Stimulated activated CD8-positive, alpha-beta memory T cell treated with anti-CD3 and anti-CD28 coated beads, Interleukin-4, amount 100 ng/mL, for 1 hour (primary cell): ENCODE measurements at places on chromosomes 4 and X.

- no peak for DNase-seq
These were observed 70.9 kb downstream of the PDHA2 start for GRCh38 chr4:95910749-95911148.

- no peak for DNase-seq
These were observed 80.5 kb downstream of the EIF4E start for GRCh38 chr4:98848448-98848847.

DNA sequence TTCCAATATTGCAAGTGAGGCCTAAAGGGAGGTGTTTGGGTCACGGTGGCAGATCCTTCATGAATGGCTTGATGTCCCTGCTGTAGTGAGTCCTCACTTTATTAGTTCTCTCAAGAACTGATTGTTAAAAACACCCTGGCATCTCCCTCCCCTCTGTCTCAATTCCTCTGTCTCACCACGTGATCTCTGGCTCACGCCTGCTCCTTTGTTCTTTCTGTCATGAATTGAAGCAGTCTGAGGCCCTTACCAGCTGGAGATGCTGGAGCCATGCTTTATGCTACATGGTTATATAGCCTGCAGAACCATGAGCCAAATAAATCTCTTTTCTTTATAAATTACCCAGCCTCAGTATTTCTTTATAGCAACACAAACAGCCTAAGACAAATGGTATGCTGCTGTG is 980.7 kb upstream of the GRIA3 start:
- DNase-seq: no peak

DNA sequence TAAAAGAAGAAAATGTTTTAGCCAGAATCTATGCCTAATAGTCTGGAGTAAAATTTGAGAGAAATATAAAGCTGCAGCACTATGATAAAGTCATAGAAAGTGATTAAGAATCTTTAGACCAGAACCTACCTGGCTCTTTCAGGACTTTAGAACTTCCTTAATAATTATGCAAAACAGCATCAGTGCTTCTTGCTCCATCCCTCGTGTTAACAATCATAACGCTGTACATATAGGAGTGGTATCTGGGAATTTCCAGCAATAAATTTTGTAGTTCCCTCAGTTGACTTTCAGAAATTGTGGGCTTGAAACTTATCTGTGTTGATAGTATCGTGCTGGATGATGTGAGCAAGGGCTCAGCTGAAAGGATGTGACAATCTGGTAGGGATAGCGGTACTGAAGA is 102.1 kb upstream of the RASGEF1B start:
- no peak for DNase-seq

GRCh38 chr4:100190643-100191600 is 654 bp upstream of the DDIT4L start:
- no peak for DNase-seq

- no peak for DNase-seq
These were observed 600 bp downstream of the RADX start for GRCh38 chrX:106612393-106612763.

DNA sequence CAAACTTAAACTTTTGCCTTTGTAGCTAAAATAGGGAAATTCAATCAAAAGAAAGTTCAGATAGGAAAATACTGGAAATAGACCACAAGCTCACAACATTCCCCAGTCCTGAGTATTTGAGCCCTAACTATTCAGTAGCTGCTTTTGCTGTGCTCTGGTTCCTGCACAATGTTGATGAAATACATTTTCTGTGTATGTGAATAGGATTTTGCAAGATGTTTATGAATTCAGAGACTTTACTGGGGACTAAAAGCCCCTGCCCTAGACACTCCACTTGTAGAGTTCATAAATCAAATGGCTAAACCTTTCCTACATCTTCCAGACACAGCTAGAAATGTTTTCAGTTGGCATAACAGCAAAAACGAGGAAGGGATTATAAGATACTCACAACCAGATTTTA is 105.9 kb downstream of the FBXO8 start:
- no peak for DNase-seq

DNA sequence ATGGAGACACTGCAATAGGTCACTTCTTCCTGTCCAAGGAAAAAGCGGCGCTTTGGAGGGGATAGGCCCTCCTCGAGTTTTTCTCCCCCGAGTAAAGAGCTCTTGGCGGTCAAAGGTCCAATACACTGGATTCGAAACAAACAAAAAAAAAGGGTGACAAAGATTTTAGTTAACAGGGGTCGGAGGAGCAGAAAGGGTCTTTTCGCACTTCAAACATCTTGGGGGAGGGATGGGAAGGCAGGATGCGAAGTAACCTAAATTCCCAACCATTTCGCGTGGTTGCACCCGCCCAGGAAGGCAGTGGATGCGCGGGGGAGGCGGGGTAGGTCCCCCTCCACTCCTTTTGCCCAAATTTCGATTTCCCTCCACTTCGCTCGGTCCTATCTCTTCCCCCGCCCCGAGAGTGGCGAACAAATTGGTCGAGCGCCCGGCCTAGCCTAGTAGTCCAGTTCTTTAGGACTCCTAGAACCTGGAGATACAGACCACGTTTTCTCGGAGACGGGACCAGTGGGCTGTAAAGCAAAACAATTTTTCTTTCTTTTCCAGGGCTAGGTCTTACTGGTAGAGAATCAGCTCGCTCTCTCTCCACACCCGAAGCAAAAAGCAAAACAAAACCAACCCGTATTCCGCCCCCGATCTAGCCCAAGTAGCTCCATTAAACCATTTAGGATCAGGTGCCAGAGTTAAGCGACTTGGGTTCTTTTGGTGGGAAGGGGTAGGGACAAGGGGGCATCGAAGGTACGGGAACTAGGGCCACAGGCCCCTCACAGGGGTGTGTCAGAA is 2.0 kb upstream of the STAG2 start:
- DNase-seq: no peak

DNA sequence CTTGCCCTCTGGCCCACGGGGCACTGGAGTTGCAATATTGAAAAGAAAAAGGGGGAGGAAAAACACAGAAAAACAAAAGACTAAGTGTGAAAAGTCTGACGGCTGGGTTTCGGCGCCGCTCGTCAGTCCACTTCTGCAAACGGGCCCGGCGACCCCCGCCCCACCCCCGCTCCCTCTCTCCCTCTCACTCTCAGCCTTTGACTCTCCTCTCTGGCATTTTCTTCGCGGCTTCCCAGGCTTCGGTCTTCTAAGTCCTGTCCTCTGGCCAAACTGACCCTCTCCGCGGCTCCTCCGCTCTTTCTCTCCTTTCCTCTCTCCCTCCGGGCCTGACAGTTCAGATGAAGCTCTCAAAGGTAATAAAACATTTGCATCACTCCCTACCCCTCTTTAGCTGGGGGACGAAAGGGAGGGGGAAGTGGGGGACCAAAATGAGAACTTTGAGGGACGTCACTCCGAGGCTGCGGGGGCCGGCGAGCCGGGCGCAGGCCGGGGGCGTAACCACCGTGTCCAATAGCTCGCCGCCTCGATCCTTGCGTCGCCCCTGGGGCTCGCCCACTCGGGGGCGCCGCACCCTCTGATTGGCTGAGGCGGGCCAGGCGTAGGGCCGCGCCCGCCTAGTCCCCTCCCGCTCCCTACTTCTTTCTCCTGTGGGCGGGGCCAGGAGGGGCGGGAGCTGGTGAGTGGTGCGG is at the start of gene NKX6-1:
Gene NKX6-1 (minus strand): TSS at position 358 of the 689 bp plus-strand sequence. CDS start 1,064 bp downstream, outside the sequence.
- no peak for DNase-seq

DNA sequence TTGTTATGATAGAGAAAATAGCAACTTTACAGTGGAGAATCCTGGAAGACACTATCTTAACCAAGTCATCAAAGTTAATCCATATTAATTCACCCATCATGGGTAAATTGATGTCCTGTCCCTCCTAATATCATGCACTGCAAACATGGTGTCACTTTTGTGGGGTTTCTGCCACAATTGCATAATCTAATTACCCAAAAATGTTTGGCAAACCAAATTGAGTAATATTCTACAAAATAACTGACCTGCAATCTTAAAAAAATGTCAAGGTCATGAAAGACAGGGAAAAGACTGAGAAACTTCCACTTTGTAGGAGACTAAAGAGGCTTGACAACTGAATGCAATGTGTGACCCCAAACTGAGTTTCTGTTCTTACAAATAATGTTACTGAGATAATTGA is 37.1 kb upstream of the PLAC8 start:
- no peak for DNase-seq

- DNase-seq: no peak
These were observed 60.8 kb downstream of the PCDH18 start for GRCh38 chr4:137471461-137471860.

DNA sequence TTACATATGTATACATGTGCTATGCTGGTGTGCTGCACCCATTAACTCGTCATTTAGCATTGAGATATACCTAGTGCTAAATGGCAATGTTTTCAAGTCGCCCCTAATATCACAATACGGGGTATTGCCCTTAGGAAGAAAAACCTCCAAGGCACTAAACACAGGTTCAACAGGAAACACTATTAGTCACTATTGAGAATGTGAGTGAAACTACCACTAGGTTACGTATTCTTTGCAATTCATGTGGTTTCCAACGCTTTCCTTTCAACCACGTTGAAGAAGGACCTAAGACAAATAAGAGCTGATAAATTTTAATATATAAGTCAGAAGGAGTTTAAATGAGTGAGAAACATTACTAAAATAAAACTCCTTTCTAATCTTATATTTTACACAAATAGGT is 134.7 kb upstream of the SPANXN4 start:
- DNase-seq: no peak

GRCh38 chrX:88584283-88584682 is 162.7 kb upstream of the CPXCR1 start:
- DNase-seq: no peak

GRCh38 chr4:99002279-99002678 is 6.8 kb downstream of the METAP1 start:
- DNase-seq: no peak

DNA sequence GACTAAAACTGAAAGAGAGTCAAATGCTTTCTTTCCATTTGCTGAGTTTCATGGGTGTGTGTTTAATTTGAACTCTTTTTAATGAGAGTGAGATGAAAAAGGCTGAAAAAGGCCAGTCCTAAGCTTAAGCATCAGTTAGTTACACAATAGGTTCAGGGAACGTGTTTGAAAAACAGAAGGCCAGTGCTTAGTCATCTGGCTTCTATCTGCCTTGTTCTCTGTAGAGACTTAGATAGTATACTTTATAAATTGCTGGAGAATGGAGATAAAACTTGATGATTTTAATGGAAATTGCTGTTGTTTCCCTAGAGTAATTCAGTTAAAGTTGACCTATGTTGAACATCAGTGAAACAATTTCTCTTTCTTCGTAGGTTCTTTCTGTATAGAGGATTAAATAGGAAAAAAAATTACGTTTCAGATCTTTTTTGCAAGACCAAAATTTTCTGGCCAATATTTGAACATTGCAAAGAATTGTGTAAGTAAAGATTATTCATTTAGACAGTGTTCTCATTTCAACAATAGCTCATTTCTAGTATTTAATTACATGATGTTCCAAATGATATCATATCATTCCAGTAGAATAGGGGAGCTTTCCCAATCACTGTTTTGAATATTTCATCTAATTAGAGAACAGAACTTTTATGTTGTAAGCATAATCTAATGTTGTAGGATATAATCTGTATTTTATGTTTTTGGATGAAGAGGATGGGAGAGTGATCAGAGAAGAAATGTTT is 1088.8 kb downstream of the ADGRL3 start:
- DNase-seq: no peak
